ENCODE measurements at places on chromosomes 6 and 20. TPM values are rescaled to one million over a fixed set of nuclear protein-coding genes. Genes with fewer than 3 reads are reported as not detected.

Gene FIG4
- total RNA-seq: 15.7 TPM

Gene ESR1
- total RNA-seq: 0.17 TPM

Gene LGSN
- 0.30 TPM for total RNA-seq

DNA sequence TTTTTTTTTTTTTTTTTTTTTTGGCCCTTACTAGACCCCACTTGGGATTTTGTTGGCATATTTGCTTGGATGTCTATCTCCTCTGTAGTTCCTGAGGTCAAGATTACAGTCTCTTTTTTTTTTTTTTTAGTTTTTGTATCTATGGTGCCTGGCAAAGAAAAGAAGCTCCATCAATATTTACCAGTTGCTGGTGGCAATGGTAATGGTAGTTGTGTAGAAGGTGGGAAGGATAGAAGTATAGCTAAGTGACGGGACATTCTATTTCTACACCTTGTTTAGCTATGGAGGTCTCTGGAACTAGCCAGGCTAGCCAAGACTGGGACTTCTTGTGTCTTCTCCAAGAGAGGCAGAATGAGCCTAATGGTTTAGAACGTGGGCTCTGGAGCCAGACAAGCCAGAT, 42.2 kb upstream of the TNFAIP3 start:
- H3K4me3 ChIP-seq: no peak overlapping the region
- H3K4me1 ChIP-seq: peaks cover 21% of the 10 kb centered on the region

DNA sequence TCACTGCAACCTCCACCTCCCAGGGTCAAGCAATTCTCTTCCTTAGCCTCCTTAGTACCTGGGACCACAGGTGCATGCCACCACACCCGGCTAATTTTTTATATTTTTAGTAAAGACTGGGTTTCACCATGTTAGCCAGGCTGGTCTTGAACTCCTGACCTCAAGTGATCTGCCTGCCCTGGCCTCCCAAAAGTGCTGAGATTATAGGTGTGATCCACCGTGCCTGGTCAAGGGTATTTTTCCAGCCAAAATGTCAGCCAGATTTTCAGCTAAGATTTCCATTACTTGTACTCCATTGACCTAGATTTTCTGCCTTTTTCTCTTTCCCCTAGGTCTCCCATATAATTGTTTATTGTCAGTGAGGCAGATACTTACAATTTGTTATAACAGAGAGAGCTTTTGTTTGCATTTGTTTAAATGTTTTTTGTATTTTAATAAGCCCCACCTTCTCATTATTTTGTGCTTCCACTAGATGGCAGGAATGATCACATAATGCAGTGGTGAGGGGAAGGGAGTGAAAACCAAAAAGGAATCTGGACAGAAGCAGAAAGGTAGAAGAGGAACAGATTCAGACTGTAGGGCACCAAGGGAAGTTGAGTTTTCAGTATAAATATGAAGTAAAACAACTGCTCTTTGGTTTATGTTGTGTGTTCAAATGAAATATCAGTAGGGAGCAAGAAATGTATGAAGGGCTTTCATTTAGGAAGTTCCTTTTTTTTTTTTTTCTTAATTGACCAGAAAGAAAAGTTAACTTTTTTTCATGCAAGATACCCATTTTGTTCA, 29.7 kb downstream of the RPF2 start:
- H3K27ac ChIP-seq: no peak overlapping the region
- DNase-seq: peak; percentile 19
- H3K27me3 ChIP-seq: no peaks in the 10 kb centered on the region
- no peak overlapping the region for H3K4me3 ChIP-seq
- peaks cover 32% of the 10 kb centered on the region for H3K36me3 ChIP-seq

GRCh38 chr6:41453244-41453643, 92.9 kb upstream of the FOXP4 start:
- no peaks in the 10 kb centered on the region for H3K27me3 ChIP-seq
- H3K4me1 ChIP-seq: peaks cover 8% of the 10 kb centered on the region
- no peak for DNase-seq

DNA sequence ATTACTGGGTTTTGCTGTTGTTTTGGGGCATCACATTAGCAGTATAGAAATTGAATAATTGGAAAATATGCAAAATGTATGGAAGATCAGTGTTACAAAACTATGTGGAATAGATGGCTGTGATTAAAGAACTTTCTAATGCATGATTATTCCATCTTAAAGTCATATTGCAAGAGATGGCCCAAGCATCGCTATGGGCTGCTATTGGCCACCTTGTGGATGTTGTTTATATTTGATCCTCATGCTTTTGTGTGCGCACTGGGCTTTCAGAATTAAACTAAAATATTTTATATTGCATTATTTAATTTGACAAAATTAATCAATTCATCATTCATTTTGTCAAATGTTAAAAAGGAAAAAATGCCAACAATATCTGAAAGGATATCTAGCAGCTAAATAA, 16.1 kb upstream of the HMGN3 start:
- H3K27ac ChIP-seq: no peak overlapping the region
- no peak for DNase-seq
- no peaks in the 10 kb centered on the region for H3K36me3 ChIP-seq

DNA sequence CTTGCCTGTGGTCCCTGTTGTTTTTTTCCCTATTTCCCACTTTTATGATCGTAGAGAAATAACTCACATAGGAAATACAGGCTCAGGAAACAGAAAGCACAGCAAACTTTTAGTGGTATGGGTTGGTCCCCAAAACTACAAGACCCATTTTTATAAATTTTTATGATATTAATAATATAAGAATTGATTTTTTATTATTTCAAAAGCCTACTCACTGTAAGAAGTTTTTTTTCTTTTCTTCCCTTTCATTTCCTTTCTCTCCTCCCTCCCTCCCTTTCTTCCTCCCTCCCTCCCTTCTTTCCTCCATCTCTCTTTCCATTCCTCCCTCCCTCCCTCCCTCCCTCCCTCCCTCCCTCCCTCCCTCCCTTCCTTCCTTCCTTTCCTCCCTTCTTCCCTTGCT, 141.5 kb downstream of the ZDHHC14 start:
- H3K4me1 ChIP-seq: peaks cover 9% of the 10 kb centered on the region
- H3K4me3 ChIP-seq: no peak overlapping the region
- DNase-seq: no peak
- H3K27ac ChIP-seq: no peak overlapping the region

DNA sequence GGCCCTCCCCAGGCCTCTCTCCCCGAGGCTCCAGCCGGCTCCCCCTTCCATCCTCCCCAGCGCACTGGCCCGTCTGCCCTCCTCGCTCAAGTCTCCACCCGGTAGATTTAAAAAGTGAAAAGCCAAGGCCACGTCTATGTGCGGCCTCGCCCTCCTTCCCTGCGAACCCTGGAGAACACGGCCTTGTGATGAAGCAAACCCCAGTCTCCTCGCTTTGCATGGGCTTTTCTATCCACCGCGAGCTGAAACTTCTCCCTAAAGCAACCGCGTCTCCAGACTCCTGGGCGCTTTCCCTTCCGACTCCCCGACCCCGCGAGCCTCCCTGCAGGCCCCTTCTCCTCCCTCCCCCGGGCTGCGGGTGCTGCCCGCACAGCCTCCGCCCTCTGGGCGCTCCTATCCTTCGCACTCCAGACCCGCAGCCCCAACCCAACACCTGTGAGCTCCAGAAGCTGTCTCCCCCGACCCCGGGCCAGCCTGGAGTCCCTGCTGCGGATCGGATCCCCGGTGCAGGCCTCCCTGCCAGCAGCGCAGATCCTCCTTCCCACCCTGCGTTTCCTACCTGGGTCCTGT, 265.2 kb upstream of the QKI start:
- no peaks in the 10 kb centered on the region for H3K36me3 ChIP-seq
- DNase-seq: no peak
- H3K4me1 ChIP-seq: no peaks in the 10 kb centered on the region
- no peak overlapping the region for H3K4me3 ChIP-seq
- H3K27ac ChIP-seq: no peak overlapping the region

GRCh38 chr6:170148709-170149470, 142.0 kb downstream of the DLL1 start:
- no peak overlapping the region for H3K4me3 ChIP-seq
- H3K36me3 ChIP-seq: no peaks in the 10 kb centered on the region
- no peaks in the 10 kb centered on the region for H3K27me3 ChIP-seq
- peaks cover 17% of the 10 kb centered on the region for H3K4me1 ChIP-seq

- H3K36me3 ChIP-seq: no peaks in the 10 kb centered on the region
- H3K4me3 ChIP-seq: no peak overlapping the region
- no peaks in the 10 kb centered on the region for H3K27me3 ChIP-seq
- H3K27ac ChIP-seq: no peak overlapping the region
These were observed 165.0 kb upstream of the JARID2 start for GRCh38 chr6:15080895-15081294.

- H3K27me3 ChIP-seq: no peaks in the 10 kb centered on the region
- DNase-seq: no peak
- no peak overlapping the region for H3K4me3 ChIP-seq
- H3K4me1 ChIP-seq: peaks cover 46% of the 10 kb centered on the region
- no peaks in the 10 kb centered on the region for H3K36me3 ChIP-seq
- no peak overlapping the region for H3K27ac ChIP-seq
These were observed 389.2 kb upstream of the CITED2 start for GRCh38 chr6:139763468-139764210.

- no peaks in the 10 kb centered on the region for H3K4me1 ChIP-seq
- H3K27me3 ChIP-seq: no peaks in the 10 kb centered on the region
- H3K4me3 ChIP-seq: no peak overlapping the region
- DNase-seq: no peak
- no peaks in the 10 kb centered on the region for H3K36me3 ChIP-seq
These were observed 69.9 kb upstream of the MYLIP start for GRCh38 chr6:16058929-16059345.

DNA sequence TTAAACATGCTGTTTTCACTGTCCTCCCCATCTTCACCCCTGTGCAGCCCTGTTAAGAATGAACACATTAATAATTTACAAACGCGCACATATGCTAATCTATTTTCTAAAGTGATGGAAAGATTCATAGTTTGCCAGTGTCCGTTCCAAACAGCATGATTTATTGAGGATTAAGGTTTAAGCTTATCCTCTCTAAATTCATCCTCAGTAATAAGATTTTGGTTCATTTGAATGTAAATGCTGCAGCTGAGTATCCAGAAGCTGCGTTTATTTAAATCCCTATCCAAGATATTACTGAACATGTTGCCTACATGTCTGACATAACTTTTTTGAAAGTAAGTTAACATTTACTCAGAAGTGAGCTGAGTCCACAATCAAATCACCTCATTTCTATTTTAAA, 42.8 kb upstream of the FAM135A start:
- DNase-seq: no peak
- peaks cover 43% of the 10 kb centered on the region for H3K27me3 ChIP-seq
- no peaks in the 10 kb centered on the region for H3K4me1 ChIP-seq
- H3K27ac ChIP-seq: no peak overlapping the region
- H3K36me3 ChIP-seq: no peaks in the 10 kb centered on the region
- no peak overlapping the region for H3K4me3 ChIP-seq

GRCh38 chr6:35240838-35241801, 18.4 kb upstream of the ZNF76 start:
- no peaks in the 10 kb centered on the region for H3K36me3 ChIP-seq
- H3K27ac ChIP-seq: no peak overlapping the region
- H3K4me3 ChIP-seq: no peak overlapping the region
- no peaks in the 10 kb centered on the region for H3K27me3 ChIP-seq
- H3K4me1 ChIP-seq: no peaks in the 10 kb centered on the region
